ENCODE measurements at places on chromosomes 1 and 21. TPM values are rescaled to one million over a fixed set of nuclear protein-coding genes. Genes with fewer than 3 reads are reported as not detected.

Gene PTPRF
- 785 TPM for total RNA-seq

Gene NUF2
- 14.2 TPM for total RNA-seq

Gene MAP3K6
- 7.4 TPM for total RNA-seq

Gene EVI5
- total RNA-seq = 36.2 TPM

Gene TNFRSF4
- total RNA-seq = 2.1 TPM

Gene IL20
- total RNA-seq = not detected

Gene CYP4X1
- total RNA-seq = 0.65 TPM

Gene VCAM1
- total RNA-seq = 84.6 TPM

Gene AHCYL1
- total RNA-seq = 30.1 TPM

Gene FAM163A
- total RNA-seq = not detected

Gene LRRC3
- total RNA-seq = 0.97 TPM

Gene IFNAR1
- total RNA-seq = 34.9 TPM

Gene OLFML2B
- 0.13 TPM for total RNA-seq

Gene ATP1A2
- total RNA-seq = not detected

Gene SPRR2G
- total RNA-seq = not detected

Gene LIN28A
- not detected for total RNA-seq

Gene TPTE
- not detected for total RNA-seq

Measured in bladder microvascular endothelial cell (primary cell).